ENCODE measurements at places on chromosomes 11 and 22.

DNA sequence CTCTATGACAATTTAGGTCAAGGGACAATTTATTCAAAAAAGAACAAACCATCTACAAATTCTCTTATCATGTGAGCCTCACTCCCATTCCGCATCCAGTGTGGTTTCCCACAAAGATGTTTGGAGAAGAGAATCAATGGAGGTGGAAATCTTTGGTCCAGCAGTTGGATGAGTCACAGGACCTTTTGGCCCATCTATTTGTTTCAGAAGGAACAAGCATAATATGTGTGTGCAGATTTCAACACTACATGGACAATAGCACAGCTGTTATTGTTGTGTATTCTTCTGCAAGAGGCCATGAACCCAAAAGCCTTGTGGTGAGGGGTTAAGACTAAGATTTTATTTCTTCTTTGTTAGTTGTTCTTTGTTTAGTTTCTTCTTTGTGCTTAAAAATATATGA lies 61.6 kb downstream of the OR10A6 start:
- peak; percentile 13 for DNase-seq

- no peak for DNase-seq
Observed at GRCh38 chr11:91906871-91907624, 317.6 kb upstream of the FAT3 start.

GRCh38 chr11:34331736-34332135 lies 26.1 kb downstream of the ABTB2 start:
- DNase-seq, result peak; percentile 50

GRCh38 chr22:28891156-28891733 lies 7.9 kb downstream of the ZNRF3 start:
- no peak for DNase-seq

- peak; percentile 22 for DNase-seq
Observed at GRCh38 chr11:129225190-129225589, 33.1 kb upstream of the ARHGAP32 start.

DNA sequence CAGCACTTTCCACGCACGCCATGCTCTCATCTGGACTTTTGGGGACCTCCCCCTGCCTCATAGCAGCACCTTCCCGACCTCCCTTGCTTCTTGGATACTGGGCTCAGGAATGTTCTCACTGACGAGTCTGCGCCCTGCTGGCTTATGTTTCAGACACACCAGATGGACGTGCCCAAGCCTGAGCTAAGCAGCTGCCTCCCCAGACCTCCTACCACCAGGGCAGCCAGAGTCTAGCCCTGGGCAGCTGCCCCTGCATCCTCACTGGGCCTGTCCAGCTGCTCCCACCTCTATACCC lies 13.2 kb upstream of the RGL4 start:
- DNase-seq, result no peak

- no peak for DNase-seq
Observed at GRCh38 chr11:2870969-2871680, 14.4 kb downstream of the CDKN1C start.

GRCh38 chr22:43308060-43308830 lies 34.9 kb downstream of the SCUBE1 start:
- no peak for DNase-seq
